ENCODE measurements at places on chromosomes 11 and 22. TPM values are rescaled to one million over a fixed set of nuclear protein-coding genes. Genes with fewer than 3 reads are reported as not detected.

DNA sequence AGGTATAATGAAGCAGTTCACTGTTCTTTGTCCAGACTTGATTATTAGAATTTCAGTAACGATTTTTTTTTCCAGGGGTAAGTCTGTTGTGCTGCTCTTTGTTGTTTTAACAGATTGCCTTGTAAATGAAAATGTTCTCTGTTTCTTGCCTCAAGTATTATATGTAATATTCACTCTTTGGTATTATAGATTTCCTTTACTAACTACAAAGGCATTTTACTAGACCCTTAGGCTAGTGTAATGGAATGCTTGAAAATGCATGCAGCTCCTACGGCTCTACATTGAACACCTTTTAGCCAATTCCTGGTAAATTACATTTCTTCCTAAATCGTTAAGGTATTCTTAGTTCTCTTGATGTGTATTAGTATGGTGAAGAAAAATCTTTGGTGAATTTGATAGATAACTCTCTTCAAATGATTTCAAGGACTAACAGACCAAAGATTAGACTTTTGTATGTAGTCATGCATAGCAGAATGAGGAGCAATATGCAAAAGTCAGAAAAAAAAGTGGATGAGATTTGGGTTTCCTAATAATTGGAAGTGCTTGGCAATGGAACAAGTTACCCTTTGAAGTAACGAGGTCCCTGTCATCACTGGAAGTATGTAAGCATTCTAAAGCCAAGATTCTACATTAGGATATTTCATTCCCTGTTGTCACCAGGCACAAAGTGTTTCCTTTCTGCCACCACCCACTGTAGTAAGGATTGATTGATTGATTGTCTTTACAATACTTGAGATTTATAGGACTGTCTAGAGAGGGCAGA is 113.1 kb downstream of the DBX1 start:
- no peak for DNase-seq

DNA sequence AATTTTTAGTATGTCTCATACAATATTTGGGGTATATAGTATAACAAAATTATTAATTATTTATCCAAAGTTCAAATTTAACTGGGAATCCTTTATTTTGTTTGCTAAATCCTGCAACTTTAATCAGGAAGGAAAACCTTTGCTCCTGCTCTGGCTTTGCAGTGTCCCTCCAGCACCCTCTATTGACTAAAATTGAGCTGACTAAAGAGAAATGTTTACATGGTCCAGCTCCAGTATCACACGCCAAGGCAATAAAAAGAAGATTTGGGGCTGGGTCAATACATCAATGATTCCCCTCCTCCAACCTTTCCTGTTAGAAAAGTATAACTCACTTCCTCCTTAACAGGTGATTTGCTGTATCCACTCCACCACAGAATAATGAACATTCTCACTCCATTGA is 153.0 kb upstream of the LRRC4C start:
- no peak for DNase-seq

- DNase-seq: no peak
Observed at GRCh38 chr11:120663142-120663541, 151.6 kb downstream of the GRIK4 start.

GRCh38 chr11:71130106-71130505 is 122.3 kb downstream of the SHANK2 start:
- DNase-seq: no peak

DNA sequence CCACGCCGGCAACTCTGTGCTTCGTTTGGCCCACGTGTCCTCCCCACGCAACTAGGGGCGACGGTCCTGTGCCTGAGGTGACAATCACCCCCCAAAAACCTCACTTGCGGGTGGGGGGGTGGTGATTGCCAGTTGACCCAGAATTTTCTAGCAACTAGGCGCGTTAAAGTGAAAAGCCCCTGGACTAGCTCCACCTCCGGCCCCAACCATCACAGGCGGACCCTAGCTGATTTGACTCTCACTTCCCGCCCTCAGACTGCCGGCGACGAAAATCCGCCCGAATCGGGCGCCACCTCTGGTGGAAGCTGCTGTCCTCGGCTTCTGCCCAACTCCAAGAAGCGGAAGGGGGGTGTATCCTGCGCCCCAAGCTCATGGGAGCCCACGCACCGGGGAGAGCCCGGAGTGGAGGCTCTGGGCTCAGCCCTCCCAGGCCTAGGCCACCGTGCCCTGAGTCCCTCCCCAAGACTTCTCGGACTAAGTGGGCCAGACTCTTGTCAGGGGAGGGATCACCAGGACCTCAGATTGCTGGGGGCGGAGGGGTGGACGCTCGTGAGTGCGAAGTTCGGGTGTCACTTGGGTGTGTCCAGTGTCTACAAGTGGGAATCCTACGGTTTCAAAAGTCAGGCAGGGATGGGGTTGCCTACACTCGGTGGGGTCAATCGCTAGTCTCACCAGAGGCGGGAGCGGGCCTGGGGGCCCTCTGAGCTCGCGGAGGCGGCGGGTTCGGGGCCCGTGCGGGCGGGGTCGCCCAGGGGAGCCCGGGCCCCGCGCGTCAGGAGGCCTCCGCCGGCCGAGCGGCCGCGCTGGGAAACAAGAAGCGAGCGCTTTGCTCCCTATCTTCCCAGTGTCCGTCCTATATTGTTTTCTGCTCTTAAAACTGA is 12.3 kb downstream of the PAX6 start:
- no peak for DNase-seq

- DNase-seq: no peak
Observed at GRCh38 chr11:60725592-60725991, 1.1 kb downstream of the MS4A18 start.

- DNase-seq: no peak
Observed at GRCh38 chr11:108906826-108907225, 242.0 kb downstream of the DDX10 start.

FJX1 gene
- 7.0 TPM for total RNA-seq

- no peak for DNase-seq
Observed at GRCh38 chr11:71342951-71343827, 90.8 kb upstream of the SHANK2 start.

DNA sequence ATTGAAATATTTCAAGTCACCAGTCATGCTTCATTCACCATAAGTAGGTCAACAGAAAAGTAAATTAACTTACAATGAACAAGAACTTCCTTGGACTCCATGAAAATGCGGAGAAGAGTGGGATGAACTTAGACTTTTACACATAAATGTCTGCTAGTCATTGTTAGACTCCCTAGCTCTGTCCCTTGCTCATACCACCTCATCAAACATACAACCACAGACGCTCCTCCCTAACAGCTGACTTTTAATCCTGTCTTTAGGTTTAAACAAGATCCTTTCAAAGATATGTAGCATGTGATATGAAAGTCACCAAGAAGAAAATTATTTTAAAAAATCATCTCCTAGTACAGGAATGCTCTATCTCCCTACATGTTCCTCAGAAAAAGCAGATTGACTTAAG is 248.1 kb downstream of the DLG2 start:
- no peak for DNase-seq

ART5 gene
- 1.7 TPM for total RNA-seq

DNA sequence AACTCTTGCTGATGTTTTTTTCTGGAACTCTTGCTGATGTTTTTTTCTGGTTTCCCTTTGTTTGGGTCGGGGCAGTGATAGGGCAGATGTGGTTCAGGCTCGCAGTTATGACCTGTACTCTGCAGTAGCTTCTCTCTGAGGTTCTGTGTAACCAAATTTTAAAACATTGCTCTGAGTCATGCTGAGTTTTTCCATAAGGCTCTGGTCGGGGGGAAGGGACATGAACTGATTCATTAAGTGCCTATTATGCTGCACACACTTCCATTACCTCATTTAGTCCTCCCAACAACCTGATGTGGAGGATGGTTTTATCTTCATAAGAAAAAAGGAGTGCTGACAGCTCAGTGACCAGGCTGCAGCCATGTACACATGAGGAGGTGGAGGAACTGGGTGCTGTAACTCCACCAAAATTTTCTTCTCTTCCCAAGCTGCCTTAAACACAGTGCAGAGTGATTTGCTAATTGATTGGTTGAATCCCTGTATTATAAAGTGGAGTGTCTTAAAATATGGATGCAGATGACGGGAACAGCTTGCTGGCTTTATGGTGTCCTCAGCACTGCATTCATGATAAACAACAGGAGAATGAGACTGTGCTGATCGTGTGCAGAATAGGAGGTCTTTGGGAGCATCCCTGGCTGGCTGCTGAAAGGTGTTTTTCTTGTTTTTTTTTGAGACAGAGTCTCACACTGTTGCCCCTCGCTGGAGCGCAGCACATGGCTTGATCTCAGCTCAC is 19.1 kb downstream of the TNRC6B start:
- DNase-seq: no peak

- DNase-seq: no peak
Observed at GRCh38 chr11:120626791-120627190, 115.2 kb downstream of the GRIK4 start.

ANO5 gene
- total RNA-seq: 3.3 TPM

PICK1 gene
- total RNA-seq: 15.4 TPM

DNA sequence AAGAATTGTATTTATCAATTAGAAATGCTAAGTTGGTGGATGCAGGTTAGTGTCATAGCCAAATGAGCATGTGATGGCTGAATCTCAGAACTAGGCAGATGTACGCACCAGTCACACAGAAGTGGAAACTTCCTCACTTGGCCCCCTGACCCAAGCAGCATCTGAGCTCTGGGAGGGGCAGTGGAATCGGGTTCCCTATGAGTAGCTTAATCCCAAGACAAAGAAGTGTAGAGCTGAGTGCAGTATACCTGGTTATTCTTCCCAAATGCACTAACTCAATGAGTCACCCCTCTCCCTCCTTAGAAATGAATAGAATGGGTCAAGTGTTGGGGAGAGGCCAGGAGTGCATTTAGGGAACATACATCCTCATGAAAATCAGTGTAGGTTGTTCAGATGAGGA is 224.6 kb downstream of the FAT3 start:
- DNase-seq: no peak

DNA sequence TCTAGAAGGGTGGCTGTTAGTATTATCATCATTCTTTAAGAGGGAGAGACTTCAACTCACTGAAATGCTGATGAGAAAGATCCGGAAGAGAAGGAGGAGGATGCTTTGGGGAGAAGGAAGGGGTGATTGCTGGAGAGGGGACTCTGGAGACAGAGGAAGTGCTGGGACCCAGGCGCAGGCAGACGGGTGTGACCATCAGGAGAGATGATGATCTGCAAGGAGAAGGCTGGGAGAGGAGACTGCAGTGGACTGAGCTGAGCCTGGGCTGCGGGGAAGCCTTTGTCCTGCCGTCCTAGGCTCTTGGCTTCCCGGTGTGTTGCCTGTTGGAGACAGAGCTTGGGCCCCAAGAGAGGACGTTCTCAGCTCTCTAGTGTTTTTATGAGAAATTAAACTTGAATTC is 22.6 kb downstream of the RASD2 start:
- DNase-seq: no peak

- no peak for DNase-seq
Observed at GRCh38 chr11:123505546-123506299, 75.7 kb downstream of the GRAMD1B start.

DNA sequence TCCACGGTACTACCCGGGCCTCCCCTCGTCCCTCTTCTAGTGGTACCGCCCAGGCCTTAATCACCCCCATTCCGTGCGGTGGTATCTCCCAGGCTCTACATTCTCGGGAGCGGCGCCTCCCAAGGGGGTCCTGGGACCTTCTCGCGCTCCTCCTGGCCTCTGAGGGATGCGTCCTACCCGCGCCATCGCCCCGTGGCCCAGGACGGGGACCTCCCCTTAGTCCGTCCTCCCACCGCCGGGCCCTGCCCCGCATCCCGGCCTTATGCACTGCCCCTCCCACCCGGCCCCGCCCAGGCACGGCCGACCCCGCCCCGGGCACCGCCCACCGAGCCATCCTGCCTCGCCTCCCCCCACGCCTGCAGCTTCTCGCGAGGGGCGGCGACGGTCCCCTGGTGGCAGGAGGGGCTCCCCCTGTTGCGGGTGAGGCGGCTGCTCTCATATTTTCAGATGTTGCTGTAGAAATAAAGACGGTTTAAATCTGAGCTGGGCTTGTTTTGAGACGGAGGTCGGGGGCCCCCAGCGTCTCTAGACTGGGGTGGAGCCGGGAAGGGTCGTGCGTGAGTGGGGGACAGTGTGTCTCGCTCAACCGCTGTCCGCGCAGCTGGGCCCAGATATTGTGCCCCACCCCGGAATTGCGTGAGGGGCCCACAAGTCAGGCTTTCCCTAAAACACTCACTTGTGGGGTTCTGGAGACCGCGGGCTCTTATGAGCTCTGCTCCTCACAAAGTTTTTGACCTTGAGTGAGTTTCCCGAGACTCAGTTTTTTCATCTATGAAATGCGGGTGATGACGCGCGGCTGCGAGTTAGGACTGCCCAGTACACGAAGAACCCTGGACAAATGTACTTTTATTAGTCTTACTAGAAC is 828 bp upstream of the RAB1B start:
- DNase-seq: peak; percentile 95

- no peak for DNase-seq
Observed at GRCh38 chr11:103228807-103229206, 119.6 kb downstream of the DYNC2H1 start.

- DNase-seq: peak; percentile 18
Observed at GRCh38 chr11:101863361-101863760, 51.4 kb upstream of the CEP126 start.

CRY2 gene
- total RNA-seq: 50.6 TPM

SYT8 gene
- 6.7 TPM for total RNA-seq

KCNC1 gene
- total RNA-seq: 0.30 TPM

CDCA5 gene
- 4.1 TPM for total RNA-seq

- no peak for DNase-seq
Observed at GRCh38 chr11:74162681-74163467, 7.9 kb downstream of the C2CD3 start.

DNA sequence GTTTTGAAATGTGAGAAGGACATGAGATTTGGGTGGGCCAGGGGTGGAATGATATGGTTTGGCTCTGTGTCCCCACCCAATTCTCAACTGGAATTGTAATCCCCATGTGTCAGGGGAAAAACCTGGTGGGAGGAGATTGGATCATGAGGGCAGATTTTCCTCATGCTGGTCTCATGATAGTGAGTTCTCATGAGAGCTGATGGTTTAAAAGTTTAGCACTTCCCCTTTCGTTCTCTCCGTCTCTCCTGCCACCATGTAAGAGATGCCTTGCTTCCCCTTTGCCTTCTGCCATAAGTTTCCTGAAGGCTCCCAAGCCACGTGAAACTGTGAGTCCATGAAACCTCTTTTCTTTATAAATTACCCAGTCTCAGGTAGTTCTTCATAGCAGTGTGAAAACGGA is 113.5 kb downstream of the FCHSD2 start:
- no peak for DNase-seq

ARRB1 gene
- 22.5 TPM for total RNA-seq

- peak; percentile 11 for DNase-seq
Observed at GRCh38 chr11:64894070-64894811, 15.8 kb upstream of the EHD1 start.

GRCh38 chr11:110580571-110580970 is 131.7 kb downstream of the ARHGAP20 start:
- no peak for DNase-seq
